ENCODE measurements at places on chromosomes 7 and 10.

- DNase-seq = no peak
These were observed 78.2 kb downstream of the FGFR2 start for GRCh38 chr10:121519901-121520493.

DNA sequence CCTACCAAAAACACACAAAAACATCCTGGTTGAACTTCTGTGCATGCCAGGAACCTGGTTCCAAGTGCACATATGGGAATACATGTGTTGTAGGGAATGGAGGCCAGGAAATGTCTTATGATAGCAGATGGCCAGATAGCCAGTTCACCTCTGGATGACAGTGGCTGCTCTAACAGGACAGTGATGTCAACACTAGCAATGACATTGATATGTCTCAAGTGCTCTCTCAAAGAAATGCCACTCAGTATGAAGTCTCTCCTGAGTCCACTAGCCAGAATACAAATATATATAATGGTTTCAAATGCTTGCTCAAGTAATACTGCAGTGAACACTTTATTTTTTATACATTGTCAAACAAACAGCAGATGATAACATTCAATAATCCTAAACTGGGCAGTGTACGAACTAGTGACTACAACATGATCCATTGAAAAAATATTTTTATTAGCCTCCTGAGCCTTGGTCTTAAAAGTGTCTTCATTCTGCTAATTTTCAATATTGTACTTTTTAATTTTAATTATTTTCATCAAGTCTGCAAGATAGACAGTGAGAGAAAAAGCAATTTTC is 26.0 kb upstream of the PCDH15 start:
- DNase-seq = no peak

GRCh38 chr7:46320956-46321355 is 399.9 kb upstream of the IGFBP3 start:
- DNase-seq = no peak

GRCh38 chr10:126373147-126373546 is 15.1 kb downstream of the ADAM12 start:
- DNase-seq = no peak

DNA sequence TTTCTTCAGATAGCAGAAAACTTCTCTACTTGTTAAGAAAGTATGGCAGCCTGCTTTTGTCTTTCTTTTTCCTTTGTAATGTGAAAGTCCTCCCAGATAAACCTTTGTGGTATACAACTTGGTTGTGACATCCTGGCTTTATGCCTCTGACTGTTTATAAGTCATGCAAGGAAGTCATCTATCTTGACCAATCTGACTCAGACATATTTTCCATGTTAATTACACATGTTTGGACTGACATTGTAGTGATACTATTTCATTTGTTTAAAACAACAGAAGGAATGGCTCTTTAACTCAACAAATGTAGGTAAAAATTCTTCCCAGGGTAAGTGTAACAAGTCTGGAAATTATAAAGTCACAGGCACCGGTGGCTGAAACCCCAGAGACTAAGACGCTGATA is 341.6 kb upstream of the MEOX2 start:
- DNase-seq = peak; percentile 82

DNA sequence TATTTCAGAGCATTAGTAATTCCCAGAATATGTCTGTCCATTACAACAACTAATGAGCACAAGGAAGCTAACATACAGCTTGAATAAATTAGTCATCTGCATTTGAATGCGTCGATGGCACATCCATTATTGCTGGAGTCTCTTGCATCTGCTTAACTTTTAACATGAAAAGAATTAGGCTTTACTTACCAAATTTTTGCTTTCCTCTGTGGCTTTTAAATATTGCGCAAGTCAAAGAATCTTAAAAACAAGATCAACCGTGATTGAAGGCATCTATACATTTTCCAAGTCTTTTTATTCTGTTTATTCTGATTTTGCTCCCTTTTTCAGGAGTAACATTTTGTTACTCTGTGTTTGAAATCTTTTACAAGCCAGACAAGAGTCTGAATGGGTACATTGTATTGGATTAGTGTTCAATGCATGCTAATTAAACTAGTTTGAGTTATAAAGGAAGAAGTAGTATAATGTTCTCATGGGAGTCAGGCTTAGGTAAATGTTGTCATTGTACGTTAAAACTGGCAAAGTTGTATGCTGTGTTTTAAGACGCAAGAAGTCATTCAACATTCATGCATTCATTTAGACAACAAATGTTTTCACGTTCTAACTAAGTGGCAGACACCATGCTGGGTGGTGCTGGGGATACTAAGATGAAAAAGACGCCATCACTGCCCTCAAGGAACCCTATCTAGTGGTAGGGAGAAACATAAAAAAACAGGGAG is 4.0 kb upstream of the CACNB2 start:
- DNase-seq = no peak

DNA sequence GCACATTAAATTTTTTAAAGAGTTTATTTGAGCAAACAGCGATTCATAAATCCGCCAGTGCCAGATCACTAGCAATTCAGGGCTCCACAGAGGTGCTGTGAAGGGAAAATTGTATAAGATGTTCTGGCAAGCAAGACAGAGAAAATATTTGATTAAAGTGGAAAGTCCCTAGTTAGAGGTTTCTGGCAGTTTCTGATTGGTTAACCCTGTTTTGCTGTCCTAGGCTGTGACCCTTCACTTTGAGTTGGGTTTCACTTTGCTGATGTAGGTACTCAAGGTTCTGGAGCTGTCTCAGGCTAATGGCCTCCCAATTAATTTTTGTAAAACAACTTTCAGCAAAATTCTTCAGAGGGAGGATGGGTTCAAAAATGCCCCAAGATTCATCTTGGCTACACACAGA is 79.4 kb upstream of the NXPH1 start:
- no peak for DNase-seq

GRCh38 chr7:36635091-36635490 is 89.2 kb downstream of the AOAH start:
- no peak for DNase-seq

DNA sequence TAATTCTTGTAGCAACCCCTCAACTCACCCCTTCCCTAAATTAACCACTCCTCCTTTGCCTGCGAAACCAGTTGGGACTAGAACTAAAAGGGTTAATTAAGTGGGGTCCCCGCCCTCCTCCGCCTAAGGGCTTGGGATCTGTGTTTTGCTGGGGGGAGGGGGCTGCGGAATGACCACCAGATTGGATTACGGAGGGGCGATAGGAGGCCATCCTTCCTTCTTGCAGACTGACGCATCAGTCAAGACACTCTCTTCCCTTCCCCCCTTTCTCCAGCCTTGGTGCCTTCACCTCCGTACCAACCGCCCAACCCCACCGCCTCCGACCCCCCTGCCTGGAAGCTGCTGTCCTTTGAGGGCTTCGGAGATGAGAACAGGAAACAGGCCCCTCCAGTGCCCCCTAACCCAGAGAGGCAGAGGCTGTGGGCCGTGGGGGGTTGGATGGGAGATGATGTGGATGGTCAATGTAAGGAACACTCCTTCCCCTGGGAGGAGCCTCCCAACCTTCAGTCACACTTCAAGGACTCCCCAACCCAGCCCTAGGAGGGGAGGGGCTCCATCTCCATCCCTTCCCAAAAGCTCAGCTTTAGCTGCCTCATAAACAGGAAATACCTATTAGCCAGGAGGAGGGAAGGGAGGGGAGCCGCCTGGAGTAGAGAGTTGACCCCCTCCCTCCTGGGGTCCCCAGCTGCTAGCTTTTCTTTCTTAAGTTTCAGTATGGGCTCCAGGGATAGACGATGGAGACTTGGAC is 997 bp upstream of the LDB1 start:
- no peak for DNase-seq

DNA sequence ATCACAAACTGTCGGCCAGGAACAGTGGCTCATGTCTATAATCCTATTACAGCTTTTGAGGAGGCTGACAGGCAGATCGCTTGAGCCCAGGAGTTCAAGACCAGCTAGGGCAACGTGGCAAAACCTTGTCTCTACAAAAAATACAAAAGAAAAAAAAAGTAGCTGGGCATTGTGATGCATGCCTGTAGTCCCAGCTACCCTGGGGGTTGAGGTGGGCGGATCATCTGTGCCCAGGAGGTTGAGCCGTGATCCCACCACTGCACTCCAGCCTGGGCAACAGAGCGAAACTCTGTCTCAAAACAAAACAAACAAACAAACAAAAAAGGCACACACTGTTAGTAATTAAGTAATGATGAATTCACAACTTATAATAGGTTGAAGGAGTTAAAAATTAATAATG is 441.5 kb upstream of the PCDH15 start:
- no peak for DNase-seq

DNA sequence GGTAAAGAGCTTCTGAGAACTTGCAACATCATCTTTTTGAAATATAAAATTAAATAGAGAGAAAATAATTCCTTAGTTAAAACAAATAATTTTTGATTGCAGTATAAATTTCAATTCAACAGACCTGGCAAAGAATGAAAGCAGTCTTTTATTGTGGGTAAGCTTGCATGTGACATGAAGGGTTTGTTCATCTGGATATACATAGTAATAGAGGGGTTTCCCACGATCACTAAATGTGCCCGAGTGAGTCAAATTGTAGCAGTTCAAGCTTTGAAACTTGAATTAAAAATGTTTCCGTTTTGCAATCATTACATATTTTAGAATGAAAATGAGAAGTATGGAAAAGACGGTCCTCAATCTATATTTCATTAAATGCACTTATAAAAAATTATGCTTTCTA is 658.4 kb upstream of the MBL2 start:
- no peak for DNase-seq

DNA sequence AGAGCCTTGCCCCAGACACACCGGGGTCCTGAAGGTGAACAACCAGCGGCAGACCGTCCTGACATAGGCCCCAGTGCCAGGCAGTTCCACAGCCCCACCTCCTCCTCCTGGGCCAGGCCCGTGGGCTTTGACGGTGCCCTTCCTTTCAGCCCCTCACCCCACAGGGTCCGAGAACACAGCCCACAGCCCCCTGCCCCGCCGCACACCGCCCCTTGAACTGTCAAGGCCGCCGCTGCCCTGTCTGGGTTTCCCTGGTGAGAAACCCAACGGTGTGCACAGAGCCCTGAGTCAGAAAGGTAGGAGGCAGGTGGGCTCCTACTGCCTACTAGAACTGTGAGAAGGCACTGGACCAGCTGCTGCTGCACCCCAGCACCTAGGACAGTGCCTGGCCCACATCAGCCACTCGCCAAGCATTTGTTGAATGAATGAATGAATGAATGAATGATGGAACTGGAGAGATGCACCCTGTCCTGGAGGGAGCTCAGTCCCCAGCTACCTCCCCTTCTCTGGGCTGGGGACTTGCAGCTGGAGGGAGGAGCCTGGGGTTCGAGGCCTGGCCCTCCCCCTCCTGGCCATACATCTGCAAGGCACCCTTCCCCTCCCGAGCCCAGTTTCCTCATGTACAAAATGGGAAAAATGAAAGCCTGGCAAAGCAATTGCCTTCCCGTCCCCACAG is 117.9 kb downstream of the SLIT1 start:
- DNase-seq = no peak

- DNase-seq = peak; percentile 52
These were observed 103.1 kb downstream of the SLC16A9 start for GRCh38 chr10:59606551-59606961.

DNA sequence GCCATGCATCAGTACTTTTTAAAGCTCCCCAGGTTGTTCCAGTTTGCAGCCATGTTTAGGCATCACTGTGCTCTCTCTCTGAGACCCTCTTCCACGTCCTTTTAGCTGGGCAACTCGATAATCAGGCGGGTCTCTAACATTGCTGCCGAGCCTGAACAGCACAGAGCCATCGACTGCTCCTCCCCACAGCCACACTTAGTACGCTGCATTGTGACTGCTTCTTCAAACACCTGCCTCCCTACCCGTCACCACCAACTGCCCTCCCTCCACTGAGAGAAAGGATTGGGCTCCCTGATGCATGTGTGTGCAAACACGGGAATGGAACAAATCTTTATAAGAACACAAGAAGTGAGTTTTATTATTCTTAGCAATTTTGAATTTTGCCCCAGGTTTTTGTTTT is 11.4 kb upstream of the TACR2 start:
- no peak for DNase-seq

DNA sequence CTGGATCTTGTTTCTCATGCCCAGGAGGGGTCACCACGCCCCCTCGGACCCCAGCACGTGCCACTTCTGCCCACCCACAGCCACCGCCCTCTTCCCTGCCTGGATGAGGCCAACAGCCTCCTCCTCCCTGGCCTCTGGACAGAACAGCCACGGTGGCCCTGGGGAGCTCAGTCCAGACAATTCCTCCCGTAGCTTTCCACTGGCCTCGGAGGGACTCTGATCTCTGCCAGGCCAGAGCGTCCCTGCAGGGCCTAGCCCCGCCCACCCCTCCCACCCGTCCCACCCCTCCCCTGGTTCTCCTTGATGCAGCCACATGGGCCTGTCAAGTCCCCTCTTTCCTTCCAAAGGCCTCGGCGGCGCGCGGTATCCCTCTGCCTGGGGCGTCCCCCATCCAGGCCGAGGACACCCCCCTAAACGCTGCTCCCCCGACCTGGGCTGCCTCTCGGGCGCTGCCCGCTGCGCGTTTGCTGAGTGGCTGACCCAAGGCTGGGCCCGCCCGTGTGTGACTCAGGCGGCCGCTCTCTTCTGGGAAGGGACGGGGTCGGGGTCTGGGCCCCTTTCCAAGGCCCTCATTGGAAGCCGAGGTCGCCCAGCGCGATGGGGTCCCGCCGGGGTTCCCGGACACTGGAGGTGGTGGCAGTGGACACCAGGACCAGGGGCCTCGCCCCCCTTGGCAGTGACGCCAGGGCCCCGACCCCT is 557 bp downstream of the TMEM120A start:
- no peak for DNase-seq

GRCh38 chr7:35905555-35905954 is 104.7 kb downstream of the SEPTIN7 start:
- no peak for DNase-seq

GRCh38 chr10:28983799-28984198 is 305.1 kb upstream of the LYZL1 start:
- no peak for DNase-seq

DNA sequence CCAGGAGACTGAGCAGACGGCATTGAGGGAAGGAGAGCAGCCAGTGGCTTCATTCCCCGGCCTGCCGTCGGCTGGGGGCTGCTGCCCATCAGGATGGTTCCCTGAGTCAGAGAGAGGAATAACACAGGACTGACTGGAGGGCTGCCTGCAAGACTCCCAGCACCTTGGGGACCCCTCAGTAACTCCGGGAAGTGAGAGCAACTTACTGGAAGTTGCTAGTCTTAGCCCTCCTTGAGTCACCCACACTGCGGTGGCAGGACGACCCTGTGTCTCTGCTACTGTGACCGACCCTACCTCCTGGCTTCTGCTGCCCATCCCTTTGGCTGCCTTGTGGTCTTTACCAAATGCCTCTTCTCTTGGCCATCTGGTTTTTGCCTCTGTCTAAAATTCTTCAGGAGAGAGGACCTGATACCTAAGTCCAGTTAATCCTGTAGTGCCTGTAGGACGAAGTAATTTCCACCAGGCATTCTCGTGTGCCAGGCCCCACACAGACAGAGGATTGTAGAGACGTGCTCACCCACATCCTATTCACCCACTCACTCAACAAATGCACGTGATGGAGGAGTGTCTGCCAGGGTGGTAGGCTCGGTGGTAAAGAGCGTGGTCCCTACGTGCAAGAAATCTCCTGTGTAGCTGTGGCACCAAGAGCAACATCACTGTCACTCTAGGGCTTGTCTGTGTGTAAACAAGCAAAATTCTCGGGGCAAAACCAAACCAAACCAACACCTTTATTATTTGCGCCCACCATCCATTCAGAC is 156.5 kb downstream of the PRKCQ start:
- DNase-seq = no peak

GRCh38 chr7:157436076-157436475 is 99.3 kb downstream of the DNAJB6 start:
- no peak for DNase-seq
